ENCODE measurements at places on chromosomes 7 and 10.

GRCh38 chr10:19426034-19426433 lies 377.4 kb downstream of the MALRD1 start:
- DNase-seq = no peak

DNA sequence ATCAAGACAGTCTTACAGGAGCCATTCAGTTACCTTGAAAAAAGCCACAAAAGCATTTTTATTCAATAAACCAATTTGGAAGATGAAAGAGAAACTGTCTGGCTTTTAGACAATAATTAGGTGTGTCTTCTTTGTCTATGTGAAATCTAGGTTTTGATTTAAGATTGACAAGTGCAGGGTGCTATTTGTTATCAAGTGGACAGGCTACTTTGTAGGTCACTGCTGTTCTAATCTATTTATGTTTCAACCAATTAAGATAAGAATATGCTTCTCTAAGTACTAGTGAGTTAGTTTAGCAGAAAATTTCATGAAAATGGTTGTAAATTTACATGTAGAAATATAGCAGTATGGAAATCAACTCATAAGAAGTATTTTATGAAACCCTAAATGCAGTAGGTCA lies 177.5 kb downstream of the CACNA2D1 start:
- no peak for DNase-seq

GRCh38 chr7:104196161-104196560 lies 11.7 kb downstream of the ORC5 start:
- DNase-seq = no peak

GRCh38 chr10:117631276-117632145 lies 89.0 kb downstream of the EMX2 start:
- no peak for DNase-seq

DNA sequence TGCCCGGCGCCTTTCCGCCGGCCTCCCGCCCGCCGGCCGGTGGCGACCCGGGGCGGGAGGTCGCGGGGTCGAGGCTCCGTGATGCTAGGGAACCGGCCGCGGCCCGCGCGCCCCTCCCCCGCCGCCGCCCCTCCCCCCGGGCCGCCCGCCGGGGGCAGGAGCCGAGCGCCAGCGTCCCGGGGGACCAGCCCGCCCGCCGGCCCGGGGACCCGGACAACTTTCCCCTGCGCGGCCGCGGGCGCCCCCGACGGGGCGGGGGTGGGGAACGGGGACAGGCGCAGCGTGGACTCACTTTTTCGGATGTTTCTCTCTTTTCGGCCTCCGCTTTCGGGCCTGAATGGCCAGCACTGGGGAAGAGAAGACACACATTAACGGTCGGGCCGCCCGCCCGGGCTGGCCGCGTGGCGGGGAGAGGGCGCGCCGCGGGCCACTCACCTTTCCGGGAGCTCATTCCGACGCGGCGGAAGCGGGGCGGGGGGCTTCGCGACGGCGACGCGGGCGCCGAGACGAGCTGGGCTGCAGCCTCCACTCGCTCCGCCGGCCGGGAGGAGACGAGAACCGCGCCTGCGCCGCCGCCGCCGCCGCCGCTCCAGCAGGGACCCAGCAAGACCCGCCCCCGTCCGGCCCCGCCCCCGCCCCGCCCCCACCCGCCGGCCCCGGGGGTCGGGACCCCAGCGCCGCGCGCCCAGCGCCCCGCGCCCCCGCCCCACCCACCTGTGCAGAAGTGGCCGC lies at the start of gene SRPK2:
TSS of gene SRPK2 (minus strand) at position 566 of the 732 bp plus-strand sequence.
- peak; percentile 35 for DNase-seq

DNA sequence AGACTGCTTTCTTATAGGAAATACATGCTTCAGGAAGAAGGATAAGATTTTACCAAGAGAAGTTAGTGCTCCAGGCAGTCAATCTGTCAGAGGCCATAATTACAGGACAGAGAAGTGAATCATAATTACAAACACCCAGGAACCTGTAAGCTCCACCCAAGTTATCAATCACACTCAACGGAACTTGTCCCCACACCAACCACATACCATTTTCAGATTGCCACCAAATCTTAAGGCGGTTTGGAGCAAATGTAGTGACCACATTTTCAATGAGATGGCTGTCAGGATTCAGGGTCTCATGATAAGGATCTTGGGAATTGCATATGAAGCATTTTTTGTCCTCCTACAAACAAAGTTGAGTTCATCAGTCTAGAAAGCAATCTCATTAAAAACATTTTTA lies 4.8 kb downstream of the LAMB1 start:
- no peak for DNase-seq

- no peak for DNase-seq
These were observed at the start of gene HTRA1 for GRCh38 chr10:122461367-122461728. Gene HTRA1 (plus strand): TSS chr10:122461553. CDS start chr10:122461653, 100 bp downstream.

DNA sequence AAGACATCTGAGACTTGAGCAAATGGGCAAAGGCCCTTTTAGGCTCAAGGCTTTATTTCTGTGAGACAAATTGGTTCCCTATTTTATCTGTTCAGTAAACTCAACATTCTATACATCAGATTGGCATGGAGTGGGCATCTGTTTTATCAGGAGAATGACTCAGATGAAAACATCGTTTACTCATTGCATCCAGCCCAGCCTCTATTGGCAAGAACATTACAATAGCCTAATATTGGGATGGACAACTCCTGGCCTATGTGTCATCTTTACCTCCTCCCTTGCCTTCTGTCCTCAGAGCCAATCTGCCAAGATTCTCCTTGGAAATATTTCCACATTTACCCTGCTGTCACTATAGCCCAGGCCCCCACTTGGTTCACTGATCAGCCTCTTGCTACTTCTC lies 5.5 kb upstream of the BLNK start:
- DNase-seq = no peak
